ENCODE measurements at places on chromosomes 5 and 9.

- peak; percentile 64 for DNase-seq
Measured at GRCh38 chr9:77455312-77455927, 192.7 kb downstream of the GNA14 start.

GRCh38 chr9:127979333-127980059, 1.3 kb downstream of the EEIG1 start:
- peak; percentile 68 for DNase-seq

DNA sequence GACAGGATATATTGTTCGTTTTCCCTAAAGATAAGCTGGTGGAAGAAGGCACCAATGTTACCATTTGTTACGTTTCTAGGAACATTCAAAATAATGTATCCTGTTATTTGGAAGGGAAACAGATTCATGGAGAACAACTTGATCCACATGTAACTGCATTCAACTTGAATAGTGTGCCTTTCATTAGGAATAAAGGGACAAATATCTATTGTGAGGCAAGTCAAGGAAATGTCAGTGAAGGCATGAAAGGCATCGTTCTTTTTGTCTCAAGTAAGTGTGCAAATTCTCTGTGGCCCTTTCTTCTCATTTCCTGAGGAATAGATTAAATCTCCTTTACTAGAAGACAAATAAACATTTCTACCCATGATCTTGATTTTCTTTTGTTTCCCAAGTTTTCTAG, 38.0 kb downstream of the OSMR start:
- DNase-seq, result no peak

GRCh38 chr5:59126708-59127573, 544.1 kb downstream of the RAB3C start:
- DNase-seq, result peak; percentile 52

DNA sequence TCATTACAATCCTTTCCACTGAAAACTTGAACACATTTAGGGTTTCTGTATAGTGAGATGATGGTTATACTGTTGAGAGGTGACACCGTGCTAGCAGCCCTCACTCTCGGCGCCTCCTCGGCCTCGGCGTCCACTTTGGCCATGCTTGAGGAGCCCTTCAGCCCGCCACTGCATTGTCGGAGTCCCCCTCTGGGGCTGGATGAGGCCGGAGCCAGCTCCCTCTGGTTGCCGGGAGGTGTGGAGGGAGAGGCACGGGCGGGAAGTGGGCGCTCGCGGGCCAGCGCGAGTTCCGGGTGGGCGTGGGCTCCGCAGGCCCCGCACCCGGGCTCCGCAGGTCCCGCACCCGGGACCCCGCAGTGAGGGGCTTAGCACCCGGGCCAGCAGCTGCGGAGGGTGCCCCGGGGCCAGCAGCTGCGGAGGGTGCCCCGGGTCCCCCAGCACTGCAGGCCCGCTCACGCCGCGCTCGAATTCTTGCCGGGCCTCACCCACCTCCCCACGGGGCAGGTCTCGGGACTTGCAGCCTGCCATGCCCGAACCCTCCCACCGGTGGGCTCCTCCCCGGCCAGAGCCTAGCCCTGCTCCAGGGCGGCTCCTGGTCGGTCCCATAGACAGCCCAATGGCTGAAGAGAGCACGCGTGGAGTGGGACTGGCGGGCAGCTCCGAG, 145.9 kb upstream of the ZNF608 start:
- no peak for DNase-seq

- peak; percentile 84 for DNase-seq
Measured at GRCh38 chr5:177402271-177403043, 2.0 kb upstream of the PFN3 start.

GRCh38 chr9:3742586-3742985, 216.8 kb upstream of the RFX3 start:
- no peak for DNase-seq

- no peak for DNase-seq
Measured at GRCh38 chr5:121667292-121667691, 184.4 kb upstream of the FTMT start.

GRCh38 chr9:126604059-126605055, 9.4 kb upstream of the LMX1B start:
- DNase-seq, result no peak

DNA sequence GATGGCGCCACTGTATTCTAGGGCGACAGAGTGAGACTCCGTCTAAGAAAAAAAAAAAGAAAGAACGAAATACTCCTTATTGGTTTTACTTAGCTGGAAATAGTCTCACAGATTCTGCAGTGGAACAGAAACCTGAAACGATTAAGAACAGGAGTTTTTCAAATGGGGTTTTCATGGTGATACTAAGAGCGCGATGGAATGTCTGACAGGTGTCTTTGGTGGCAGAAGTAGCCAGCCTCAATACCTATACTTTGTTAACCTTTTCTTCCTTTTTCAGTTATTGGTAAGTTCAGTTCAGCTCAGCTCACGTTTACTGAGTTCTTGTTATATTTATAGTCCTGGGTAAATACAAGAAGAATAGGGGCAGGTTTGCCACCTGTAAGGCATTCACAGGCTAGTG, 123.9 kb downstream of the FOCAD start:
- no peak for DNase-seq

- DNase-seq, result no peak
Measured at GRCh38 chr9:130972957-130973685, 34.1 kb upstream of the FIBCD1 start.

DNA sequence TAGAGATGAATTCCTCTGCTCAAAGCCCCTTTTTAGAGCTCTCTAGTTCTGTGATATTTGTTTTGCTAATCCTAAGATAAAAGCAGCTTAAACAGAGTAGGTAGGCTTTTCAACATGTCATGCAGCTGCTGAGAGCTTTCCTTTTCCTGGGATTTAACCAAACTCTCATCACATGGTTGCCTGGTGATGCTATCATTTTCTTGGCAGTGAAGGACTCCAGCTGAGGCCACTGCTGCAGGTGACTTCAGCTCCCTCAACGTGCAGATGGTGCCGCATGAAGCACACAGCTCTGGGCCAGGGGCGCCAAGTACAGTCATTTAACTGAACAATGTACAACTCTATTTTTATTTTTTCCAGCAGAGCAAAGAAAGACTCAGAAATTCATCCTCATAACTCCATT, 42.2 kb downstream of the SECISBP2 start:
- no peak for DNase-seq

- DNase-seq, result no peak
Measured at GRCh38 chr9:73810585-73811215, 659.0 kb downstream of the ANXA1 start.

DNA sequence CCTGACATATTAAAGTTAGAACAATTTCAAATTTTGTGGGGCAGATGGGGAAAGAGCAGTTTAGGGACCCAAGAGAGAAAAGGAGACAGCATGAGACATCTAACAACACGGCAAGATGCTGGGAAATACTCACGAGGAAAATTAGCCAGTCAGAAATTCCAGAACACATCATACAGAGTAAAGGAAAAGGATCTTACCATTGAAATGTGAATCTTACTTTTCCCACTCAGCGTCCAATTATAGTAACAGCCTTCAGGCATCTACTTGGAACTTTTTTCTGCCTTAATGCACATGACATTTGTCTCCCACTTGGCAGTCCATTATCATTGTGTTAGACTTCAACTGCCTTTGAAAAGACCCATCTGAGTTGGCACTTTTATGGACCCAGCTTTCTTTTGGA, 189.7 kb upstream of the SLC27A6 start:
- DNase-seq, result no peak

DNA sequence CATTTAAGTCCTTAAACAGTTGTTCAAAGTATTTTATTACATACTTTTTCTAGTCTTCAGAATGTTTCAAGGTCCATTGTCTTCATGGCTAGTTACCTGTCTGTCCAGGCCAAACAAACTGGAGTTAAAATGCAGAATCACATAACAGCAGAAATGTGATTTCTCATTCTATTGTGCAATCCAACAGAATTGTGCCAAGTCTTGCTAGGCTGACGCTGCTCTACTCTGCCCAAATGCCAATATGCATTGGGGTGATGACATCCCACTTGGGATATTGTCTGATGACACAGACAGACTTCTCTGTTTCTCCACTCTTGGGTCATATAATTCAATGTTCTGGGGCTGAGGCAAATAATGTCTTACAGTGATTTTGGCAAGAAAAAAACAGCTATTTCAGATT, 5.2 kb upstream of the SLC22A5 start:
- DNase-seq, result no peak

DNA sequence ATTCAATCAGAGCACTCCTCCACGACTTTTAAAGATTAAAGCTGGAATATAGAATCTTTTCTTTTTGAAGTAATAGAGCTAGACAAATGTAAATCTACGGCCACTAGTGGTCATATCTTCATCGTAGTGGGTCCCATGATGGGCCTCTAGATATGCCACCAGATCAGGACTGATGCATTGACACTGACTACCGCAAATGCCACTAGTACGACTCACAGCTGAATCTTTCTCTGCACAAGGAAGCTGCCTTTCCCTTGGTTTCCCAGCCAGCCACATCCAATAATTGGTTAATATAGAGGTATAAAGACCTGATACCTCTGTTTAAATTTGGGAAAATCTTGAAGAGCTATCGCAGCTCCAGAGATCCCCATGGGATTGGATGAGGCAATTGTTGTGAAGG, 37.8 kb upstream of the ADRB2 start:
- DNase-seq, result no peak

DNA sequence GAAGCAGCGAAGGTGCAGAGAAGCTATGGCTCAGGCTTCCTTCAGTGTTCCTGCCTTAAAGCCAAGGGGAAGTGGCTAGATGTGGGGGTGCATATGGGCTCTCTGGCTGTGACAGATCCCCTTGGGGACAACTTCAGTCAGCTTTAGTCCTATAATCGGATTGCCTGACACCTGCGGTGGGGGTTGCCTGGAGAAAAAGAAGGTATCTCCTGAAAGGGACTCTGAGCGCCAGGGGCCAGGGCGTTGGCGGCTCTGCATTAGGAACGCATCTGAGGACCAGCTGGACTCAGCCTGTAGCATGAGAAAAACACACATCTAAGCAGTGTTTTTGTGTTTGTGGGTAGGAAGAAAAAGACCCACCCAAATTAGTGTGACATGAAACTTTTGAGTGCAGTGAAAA, 84.3 kb upstream of the OTULINL start:
- no peak for DNase-seq

GRCh38 chr9:84867186-84867585, 197.7 kb downstream of the NTRK2 start:
- DNase-seq, result no peak

GRCh38 chr9:111938427-111938800, 41.8 kb downstream of the UGCG start:
- DNase-seq, result no peak

DNA sequence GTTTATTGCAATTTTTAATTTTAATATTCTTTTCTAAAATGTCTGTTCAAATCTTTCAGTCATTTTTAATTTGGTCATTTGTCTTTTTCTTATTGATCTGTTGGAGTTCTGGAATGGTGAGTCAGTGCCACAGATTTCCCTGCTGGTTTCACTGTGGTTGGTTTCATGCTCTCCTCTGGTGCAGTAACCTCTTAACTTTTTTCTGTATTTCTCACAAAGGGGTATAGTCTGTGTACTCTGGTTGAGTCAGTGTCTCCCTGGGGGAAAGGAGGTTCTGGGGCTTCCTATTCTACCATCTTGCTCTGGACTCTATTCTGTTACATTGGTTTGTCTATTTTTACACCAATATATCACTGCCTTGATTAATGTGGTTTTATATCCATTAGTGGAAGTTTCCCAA, 178.8 kb downstream of the CSNK1G3 start:
- no peak for DNase-seq

- DNase-seq, result no peak
Measured at GRCh38 chr5:88732181-88732633, 150.8 kb downstream of the MEF2C start.

GRCh38 chr9:82680179-82680935, 382.6 kb downstream of the RASEF start:
- no peak for DNase-seq
